ENCODE measurements at places on chromosomes 12 and 14.

GRCh38 chr14:90727082-90727481 lies 89.1 kb downstream of the TTC7B start:
- no peak for DNase-seq

DNA sequence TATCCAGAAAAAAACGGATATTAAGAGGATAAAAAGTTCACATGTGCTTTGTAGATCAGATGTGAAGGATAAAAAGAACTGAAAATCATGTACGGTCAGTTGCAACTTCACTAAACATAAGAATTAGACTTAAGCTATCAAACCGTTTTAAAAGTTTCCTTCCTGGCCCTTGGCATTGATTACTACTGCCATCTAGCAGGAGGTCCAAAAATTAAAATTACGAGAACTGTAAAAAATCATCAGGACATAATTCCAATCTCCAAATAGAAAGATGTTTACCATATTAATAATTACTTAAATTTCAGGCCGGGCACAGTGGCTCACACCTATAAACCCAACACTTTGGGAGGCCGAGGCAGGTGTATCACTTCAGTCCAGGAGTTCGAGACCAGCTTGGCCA lies 7.9 kb downstream of the WDR89 start:
- DNase-seq, result no peak

DNA sequence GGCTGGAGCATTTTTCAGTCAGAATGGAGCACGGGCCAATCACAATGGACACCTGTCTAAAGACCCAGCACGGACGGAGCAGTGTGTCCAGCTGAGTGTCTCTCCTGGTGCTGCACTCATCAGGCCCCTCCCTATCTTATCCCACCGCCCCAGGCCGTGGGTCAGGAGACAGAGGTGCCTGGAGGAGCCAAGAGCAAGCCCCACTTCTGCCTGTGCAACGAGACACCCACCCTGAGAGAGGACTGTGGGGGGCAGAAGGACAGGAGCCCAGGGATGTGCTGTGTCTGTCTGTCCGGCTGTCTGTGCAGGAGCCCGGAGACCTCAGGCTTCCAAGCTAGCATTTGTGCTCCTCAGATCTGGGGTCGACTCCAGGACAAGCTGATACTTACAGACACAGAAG lies 69.6 kb upstream of the SFSWAP start:
- no peak for DNase-seq

DNA sequence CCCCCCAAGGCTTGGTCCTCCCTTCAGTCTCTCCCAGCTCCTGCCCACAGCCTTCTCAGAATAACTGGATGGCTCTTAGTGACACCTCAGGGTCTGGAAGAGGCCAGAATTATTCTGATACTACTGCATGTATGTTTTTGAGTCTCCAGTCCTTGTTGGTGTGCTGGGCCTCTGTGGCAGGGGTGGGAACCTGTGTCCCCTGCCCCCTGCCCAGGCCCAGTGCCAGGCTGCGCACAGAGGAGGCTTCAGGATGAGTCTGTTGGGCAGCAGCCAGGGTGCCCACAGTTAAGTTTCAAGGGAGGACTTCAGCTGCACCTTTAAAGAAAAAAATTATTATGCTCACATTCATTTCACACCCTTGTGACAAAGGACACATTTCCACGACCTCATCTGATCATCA lies 348.3 kb downstream of the CACNA1C start:
- DNase-seq, result no peak

DNA sequence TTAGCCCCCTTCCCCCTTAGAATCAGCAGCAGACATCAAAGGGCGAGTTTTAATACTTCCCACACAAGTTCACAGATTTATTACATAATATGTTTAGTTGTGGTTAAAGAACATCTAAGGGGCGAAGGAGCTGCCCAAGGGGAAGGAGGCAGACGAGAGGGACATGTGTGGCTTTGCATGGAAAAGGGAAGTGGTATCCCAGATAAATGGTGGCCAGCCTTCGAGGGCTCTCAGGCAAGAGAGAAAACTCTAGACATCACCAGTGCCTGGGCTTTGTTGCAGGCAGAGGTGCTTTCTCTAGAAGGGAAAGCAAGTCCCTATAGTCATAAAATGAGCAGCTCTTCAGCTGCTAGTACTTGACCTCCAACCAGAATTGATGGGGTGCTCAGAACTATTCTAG lies 121.2 kb downstream of the CACNA1C start:
- no peak for DNase-seq

DNA sequence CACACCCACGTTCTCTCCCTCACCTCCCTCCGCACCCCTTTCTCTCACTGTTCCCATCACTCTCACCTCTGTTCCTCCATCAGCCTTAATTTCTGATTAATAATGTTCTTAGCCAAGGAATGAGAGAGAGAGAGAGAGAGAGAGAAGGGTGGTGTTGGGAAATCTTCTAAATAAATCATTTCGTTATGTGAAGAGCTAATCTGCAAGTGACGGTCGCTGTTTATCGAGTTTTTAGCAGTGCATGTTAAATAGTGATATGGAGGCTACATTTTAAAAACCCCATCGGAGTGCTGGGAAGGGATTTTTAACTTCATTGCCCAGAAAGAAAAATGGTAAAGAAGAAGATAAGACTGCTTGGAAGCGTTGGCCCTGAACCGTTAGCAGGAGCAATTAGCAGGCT lies 203.3 kb upstream of the LHX5 start:
- no peak for DNase-seq

GRCh38 chr12:68020049-68020448 lies 30.8 kb downstream of the IFNG-AS1 start:
- DNase-seq, result no peak

DNA sequence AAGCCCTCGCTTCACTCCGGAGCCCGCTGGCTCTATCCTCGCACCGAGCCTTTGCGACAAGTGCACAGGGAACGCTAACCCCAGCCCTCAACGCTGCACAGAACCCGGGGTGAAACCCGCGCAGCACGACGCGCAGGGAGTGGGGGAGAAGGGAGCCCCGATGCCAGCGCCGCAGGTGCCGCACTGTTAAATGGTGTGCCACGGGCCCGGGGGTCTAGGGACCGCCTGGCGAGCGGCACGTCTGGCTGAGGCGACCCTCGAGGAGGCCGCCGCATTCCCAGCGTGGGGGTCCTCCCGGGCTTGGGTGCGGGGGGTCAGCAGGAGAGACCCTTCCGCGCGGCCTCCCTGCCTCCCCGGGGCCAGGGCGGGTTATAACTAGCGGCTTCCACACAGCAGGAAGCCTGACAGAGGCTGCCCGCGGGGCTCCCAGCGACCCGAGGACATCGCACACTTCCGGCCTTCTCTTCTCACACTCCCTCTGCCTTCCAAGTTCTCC lies 23.8 kb upstream of the LRTM2 start:
- DNase-seq, result no peak

- no peak for DNase-seq
Measured at GRCh38 chr14:21326972-21327371, 47.1 kb downstream of the RPGRIP1 start.

DNA sequence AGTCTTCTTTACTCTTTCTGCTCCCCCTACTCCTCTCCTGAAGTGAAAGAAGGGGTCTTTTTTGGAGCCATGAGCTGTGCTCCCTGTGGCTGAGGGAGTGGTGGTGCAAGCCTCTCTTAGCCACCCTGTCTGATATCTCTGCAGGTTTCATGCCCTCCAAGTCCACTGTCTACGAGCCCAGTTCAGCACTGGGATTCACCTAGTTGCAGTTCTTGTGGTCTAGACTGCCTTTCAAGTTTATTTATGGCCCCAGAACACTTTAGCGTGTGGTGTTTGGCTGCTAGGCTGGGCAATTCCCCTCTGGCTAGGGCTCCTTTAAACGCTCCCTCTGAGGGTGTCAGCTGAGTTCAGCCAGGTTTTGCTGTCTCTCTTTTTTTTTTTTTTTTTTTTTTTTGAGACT lies 908.6 kb downstream of the TRHDE start:
- no peak for DNase-seq

DNA sequence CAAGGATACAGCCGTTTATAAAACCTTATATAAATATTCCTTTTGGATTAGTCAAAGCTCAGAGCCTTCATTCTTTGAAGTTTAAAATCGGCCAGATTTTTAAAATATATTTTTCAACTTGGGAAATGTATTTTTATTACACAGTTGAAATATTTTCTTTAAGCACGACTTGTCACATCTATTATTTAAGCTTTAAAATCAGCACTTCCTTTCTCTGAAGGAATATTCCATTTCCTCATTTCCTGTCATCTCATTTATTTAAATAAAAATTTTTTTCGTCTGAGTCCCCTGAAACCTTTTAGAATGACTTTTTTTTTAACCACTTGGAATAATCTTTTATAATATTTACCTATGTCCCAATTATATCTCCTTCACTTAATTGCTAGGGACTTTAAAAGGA lies 107.5 kb upstream of the PDE3A start:
- DNase-seq, result no peak

GRCh38 chr12:110466791-110467190 lies 1.3 kb downstream of the GPN3 start:
- no peak for DNase-seq

- DNase-seq, result peak; percentile 59
Measured at GRCh38 chr14:55710506-55711041, 130.6 kb downstream of the KTN1 start.

- no peak for DNase-seq
Measured at GRCh38 chr12:100207311-100207710, 6.7 kb downstream of the ACTR6 start.

GRCh38 chr12:123873793-123874192 lies 98.8 kb downstream of the CCDC92 start:
- DNase-seq, result no peak

GRCh38 chr14:22887990-22888378 lies 5.0 kb downstream of the REM2 start:
- no peak for DNase-seq

GRCh38 chr12:45669093-45669492 lies 60.4 kb upstream of the ARID2 start:
- DNase-seq, result no peak
